ENCODE measurements at places on chromosomes 4 and X. TPM values are rescaled to one million over a fixed set of nuclear protein-coding genes. Genes with fewer than 3 reads are reported as not detected.

DNA sequence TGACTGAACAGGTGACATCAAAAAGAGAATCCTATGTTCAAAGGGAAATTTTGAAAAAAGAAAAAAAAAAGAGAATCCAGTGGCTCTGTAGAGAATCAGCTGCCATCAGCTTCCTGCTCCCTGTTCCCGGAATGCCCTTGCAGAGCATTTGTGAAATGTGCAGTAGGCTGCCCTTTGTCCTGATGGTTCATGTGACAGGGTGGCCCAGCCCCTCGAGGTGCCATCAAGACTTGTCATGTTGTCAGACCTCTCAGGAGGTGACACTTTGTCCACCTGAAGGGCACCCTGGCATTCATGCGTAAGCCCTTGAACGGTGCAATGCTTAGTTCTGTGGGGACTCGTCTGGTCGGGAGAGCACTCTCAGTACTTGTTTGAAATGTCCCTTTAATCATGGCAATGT is 71.4 kb downstream of the CLDN34 start:
- no peak for DNase-seq

DNA sequence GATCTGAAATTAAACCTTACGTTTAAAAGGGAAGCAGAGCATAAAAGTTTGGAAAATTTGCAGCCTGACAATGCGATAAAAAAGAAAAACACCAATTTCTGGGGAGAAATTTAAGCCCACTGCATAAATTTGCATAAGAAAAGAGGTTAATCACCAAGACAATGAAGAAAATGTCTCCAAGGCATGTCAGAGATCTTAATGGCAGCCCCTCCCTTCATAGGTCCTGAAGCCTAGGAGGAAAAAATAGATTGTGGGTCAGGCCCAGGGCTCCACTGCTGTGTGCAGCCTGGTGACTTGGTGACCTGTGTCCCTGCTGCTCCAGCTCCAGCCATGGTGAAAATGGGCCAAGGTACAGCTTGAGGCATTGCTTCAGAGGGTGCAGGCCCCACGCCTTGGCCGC is 264.0 kb upstream of the CT83 start:
- no peak for DNase-seq

DNA sequence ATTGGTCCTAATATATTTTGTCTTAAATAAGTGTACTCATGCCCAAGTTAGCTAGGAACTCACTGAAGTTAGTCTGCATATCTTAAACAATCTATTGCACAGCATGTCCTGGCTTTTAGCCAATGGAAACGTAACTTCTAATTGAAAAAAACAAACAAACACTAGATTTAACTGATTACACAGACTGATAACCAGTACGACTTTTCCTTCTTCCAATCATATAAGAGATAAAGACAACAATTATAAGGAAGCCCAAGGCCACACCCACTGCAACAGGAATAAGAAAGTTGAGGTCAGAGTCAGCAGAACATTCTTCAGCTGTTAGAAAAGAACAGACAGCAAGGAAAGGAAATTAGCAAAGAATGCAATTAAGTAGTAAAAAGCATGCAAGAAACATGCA is 40.8 kb downstream of the LAMP2 start:
- DNase-seq = no peak

DNA sequence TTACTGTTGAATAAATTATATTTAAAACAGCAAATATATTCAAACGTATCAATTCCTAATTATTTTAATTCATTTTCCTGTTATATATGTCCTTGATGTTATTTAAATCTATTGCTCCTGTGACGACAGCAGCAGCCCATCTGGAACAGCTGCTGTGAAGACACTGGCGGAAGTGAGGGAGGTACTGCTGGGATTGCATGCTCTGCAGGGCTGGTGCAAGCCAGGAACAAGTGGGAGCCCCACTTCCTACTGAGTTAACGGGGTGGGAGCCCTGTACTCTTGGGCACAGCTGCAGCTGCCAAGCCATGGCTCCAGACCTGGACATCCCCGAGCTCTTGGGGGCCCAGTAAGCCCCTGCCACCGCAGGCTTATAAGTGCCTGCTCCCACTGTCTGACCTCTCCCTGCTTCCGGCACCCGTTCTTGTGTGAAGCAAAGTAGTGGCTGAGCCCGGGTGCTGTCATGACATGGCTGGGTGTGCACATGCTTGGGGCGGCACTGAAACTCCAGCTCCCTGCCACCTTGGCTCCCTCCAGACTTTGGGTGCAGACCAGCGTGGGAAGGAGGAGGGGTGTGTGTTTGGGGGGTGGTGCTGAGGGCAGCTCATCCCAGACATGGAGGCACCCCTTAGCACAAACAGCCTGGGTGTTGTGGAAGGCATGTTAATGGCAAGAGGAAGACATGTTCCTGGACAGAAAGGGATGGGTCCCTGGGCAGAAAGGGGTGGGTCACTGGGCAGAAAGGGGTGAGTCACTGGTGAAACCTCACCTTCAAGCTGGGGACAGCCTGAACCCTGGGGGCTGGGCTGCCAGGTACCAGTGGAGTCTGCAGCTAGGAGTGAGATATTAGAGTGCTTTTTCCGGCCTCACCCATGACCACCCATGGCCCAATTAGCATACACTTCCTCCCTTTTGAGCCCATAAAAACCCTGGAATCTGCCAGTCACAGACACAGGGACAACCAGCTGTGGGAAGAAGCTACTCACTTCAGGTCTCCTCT is 1981.3 kb upstream of the IGFBP7 start:
- DNase-seq = no peak

DNA sequence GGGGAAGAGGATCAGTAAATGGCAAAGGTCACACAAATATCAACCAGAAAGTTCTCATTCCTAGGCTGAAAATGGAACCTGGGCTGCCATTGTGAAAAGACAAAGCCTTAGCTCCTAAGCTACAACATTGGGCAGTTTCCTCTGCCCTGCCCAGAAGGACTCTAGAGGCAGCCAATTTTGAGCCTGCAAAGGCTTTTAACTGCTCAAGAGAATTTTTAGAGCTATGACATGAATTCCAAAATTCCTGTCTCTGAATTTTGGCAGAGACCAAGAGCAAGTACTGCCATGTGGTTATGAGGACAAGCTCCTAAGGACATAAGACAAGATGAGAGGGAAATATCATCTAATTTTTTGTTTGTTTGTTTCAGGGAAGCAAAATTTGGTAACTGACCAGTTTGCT is 29.6 kb upstream of the IGFBP7 start:
- DNase-seq = no peak

DNA sequence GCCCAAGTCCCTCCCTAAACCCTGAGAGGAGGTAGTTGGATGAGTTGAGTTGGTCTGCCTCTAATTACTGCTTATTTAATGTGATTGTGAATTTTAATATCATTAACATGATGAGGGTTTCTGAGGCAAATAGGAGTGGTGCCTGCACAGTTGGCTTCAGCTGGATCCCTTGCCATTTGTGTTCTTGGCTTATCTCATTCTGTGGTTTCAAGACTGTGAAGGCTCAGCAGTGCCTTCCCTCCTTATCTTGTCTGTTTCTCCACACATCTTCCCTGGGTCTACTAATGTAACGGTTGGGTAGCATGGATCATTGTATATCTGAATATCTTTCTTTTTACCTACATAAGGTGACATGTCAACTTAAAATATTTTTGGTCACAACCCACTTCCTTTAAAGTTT is 1.6 kb upstream of the SLC10A4 start:
- DNase-seq = no peak

DNA sequence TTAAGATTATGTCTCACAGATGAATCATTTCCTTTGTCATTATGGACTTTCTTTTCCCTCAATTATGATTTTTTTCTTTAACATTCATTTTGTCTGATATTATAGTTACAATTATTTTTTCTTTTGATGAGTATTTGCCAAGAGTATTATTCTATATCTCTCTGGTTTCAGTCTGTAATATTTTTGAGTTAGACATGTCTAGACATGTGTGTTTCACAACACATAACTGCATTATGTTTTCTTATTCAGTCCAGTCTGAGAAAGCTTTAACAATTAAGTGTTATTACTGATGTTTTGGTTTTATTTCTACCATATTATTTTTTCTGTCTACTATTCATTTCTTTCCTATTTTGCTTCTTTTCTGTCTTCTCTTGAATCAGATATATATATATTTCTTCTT is 108.3 kb upstream of the MID1IP1 start:
- no peak for DNase-seq

DNA sequence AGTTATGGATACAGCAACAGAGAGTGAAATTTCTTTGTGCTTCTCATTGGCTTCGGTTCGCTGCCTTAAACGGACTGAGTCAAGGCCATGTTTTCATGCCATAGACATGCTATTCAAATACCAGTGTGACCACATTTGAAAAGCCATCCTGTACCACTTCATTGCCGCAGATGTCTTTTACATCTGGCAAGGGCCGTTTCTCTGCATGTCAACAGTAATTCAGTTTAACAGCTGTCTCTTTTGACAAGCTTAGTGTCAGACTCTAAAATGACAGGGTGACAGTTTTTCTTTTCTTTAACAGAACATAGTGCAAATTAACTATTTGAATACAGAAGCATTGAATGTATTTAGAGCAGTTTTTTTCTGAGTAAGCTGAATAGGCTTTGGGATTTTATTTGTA is 362.2 kb upstream of the POU3F4 start:
- DNase-seq = no peak

- DNase-seq = no peak
Observed at GRCh38 chr4:16176621-16177020, 49.6 kb downstream of the TAPT1 start.

Gene OTC
- total RNA-seq = not detected

Gene MAGEA8
- total RNA-seq = not detected

Gene NEUROG2
- not detected for total RNA-seq

Gene RBM47
- 53.3 TPM for total RNA-seq

Gene RHOXF2B
- not detected for total RNA-seq

Measured in mesenteric fat pad (tissue), 1 donor.